ENCODE measurements at places on chromosomes 5 and 9.

- peak; percentile 40 for DNase-seq
These were observed 445.0 kb upstream of the PIK3R1 start for GRCh38 chr5:67770431-67771025.

DNA sequence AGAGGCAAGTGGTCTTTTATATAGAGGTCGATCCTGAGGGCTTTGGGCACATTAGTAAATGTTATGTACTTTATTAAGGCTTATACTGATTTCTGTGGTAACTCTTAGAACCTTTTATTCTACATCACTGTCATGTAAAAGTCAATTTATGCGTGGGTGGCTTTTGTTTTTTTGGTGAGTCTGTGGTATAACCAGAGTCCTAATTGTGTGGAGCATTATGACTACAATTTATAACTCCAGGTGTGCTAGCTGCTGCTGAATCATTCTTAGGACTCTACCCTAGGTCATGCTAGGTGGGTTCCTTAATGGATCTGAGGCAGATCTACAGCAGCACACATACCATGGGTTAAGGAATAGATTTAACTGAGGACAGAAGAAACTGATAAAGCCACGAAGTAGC lies 33.9 kb upstream of the KCNN2 start:
- no peak for DNase-seq

GRCh38 chr5:140881889-140882590 lies at the start of gene PCDHA13:
Gene PCDHA13, plus strand, starts transcription at chr5:140882124. Its CDS starts 145 bp downstream, at chr5:140882269.
- peak; percentile 7 for DNase-seq

DNA sequence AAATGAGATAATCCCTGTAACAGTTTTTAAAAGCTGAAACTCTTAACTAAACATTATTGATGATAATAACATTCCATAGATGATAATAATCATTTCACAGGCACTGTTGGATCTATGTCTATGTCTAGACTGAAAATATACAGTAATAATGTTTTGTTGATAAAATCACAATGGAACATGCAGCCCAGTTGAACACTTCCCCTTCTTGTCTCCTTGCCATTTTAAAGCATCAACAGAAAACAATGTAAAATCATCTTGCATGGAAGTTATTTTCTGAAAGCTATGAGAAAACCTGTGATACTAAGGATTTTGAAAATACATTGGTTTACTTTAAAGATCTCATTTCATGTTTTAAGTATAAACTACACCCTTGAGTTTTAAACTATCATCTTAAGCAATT lies 1.9 kb downstream of the GAPT start:
- DNase-seq, result no peak

DNA sequence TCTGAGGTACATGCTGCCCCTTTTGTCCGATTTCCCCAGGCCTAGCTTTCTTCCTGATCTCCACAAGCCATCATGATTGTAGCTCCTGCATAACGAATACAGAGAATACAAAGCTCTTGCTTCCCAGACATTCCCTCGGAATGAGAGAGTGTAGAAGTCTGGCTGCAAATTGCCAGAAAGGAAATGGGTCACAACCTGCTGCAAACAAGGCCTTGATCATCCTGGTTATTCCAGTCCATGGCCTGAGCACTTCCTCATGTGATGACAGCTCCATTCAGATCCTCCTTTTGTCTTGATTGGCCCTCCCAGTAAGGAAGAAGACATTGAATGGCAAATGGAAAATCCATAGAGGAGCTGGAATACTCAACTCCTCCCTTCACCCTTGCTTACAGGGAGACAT lies 136.0 kb upstream of the ADRA1B start:
- peak; percentile 46 for DNase-seq

- DNase-seq, result no peak
These were observed 587.8 kb downstream of the PSAT1 start for GRCh38 chr9:78884611-78885150.

GRCh38 chr9:26210338-26210851 lies 532.2 kb upstream of the TUSC1 start:
- DNase-seq, result no peak

GRCh38 chr9:121997791-121998190 lies 95.3 kb downstream of the TTLL11 start:
- DNase-seq, result peak; percentile 61

GRCh38 chr5:125154301-125155110 lies 408.1 kb upstream of the ZNF608 start:
- peak; percentile 8 for DNase-seq

- DNase-seq, result no peak
These were observed 30.1 kb upstream of the SIL1 start for GRCh38 chr5:139228201-139228803.

- DNase-seq, result peak; percentile 65
These were observed 9.9 kb upstream of the CXXC5 start for GRCh38 chr5:139638090-139638735.

GRCh38 chr9:13377171-13377925 lies 97.9 kb upstream of the MPDZ start:
- no peak for DNase-seq

DNA sequence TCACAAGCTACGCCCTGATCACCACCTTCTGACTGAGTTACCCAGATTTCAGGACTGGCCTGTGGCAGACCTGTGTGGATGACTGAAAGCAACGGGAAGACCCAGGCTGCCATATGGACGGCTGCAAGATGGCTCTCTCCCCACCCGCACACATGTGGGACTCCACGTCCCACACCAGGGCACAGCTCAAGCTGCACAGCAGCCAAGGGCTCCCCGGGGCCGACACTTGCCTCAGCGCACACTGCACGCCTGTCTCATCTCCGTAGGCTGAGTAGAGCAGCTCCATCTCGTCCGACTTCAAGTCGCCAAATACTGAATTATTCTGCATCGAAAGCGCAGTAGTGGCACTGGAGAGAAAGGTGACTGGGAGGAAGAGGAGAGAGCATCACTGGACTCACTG lies 14.5 kb downstream of the BRD9 start:
- no peak for DNase-seq

GRCh38 chr5:112062181-112062580 lies 305.2 kb upstream of the NREP start:
- no peak for DNase-seq

DNA sequence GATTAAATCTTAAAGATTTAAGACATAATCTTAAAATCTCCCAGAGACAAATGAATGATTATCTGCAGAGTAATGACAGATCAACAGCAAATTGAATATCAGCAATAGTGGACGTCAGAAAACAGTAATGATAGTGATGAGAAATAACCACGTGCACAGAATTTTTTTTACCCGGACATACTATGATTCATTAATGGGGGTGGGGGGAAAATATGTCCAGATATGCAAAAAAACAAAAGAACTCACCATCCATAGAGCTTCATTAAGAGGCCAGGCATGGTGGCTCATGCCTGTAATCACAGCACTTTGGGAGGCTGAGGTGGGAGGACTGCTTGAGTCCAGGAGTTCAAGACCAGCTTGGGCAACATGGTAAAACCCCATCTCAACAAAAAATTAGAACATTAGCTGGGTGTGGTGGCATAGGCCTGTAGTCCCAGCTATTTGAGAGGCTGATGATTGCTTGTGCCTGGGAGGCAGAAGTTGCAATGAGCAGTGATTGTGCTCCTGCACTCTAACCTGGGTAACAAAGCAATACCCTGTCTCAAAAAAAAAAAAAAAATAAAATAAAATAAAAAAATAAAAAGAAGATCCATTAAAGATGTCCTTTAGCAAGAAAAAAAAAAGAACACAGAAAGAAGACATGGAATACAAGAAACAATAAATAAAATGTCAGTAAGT lies 30.9 kb upstream of the SHOC1 start:
- DNase-seq, result peak; percentile 62

- DNase-seq, result no peak
These were observed 33.3 kb downstream of the DMRT2 start for GRCh38 chr9:1083325-1083913.

- no peak for DNase-seq
These were observed 804 bp downstream of the ARSI start for GRCh38 chr5:150301901-150302300.

- no peak for DNase-seq
These were observed 37.6 kb upstream of the KCNMB1 start for GRCh38 chr5:170426786-170427185.

DNA sequence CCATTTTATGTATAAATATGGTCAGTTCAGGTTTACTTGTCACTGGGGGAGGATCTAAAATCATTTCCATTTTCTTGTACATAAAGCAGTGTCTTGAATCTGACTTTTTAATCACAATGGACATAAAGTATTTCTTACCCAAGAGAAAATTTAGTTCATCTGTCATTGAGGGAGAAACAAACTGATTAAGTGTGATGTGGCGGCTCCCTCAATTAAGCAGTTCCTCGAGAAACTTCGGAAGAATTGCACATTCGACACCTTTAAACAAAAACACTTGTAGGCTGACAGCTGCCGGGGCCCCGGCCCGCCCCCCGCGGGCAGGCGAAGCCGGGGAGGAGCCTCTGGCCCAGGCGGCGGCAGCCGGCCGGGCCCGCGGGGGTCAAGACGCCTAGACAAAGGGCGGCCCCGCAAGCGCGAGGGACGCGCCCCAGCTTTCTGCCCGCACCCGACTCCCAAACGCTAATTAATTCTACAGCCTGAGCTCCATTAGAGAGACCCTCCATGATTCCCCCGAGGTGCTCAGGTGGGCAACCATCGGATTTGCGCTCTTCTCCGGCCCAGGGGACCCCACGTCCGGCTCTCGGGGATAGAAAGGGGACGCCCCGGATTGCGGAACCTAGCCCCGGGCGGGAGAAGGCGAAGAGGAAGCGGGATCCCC lies 750 bp downstream of the TRIM36 start:
- no peak for DNase-seq

- DNase-seq, result no peak
These were observed 2.4 kb downstream of the DCAF12 start for GRCh38 chr9:34124099-34124498.

GRCh38 chr5:176365351-176366231 lies at the start of gene ARL10:
Gene ARL10, plus strand, starts transcription at chr5:176365487. Its CDS starts 77 bp downstream, at chr5:176365564.
- peak; percentile 27 for DNase-seq

DNA sequence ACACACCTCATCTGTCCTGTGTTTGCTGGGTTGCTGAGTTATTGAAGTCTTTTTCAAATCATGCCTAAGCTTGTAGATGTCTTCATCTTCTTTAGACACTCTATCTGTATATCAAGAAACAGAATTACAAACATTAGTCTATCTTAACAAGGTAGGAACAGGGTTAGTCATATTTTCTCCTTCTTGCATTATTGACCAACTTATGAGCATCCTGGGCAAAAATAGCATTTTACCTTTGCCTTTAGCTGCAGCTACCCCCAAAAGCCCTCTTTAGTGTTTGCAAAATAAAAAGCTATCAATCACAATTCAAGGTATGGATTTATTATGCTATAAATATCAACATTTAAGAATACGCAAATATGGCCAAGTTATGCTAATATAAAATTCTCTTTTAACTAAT lies 3.4 kb downstream of the PLK2 start:
- DNase-seq, result no peak

- peak; percentile 72 for DNase-seq
These were observed 11.1 kb downstream of the TTC39B start for GRCh38 chr9:15295761-15296405.

GRCh38 chr5:142255831-142256230 lies 69.0 kb downstream of the SPRY4 start:
- no peak for DNase-seq

GRCh38 chr5:151718646-151719045 lies 31.9 kb upstream of the SPARC start:
- peak; percentile 50 for DNase-seq

- DNase-seq, result no peak
These were observed 38.4 kb upstream of the RNF130 start for GRCh38 chr5:180109920-180110319.

DNA sequence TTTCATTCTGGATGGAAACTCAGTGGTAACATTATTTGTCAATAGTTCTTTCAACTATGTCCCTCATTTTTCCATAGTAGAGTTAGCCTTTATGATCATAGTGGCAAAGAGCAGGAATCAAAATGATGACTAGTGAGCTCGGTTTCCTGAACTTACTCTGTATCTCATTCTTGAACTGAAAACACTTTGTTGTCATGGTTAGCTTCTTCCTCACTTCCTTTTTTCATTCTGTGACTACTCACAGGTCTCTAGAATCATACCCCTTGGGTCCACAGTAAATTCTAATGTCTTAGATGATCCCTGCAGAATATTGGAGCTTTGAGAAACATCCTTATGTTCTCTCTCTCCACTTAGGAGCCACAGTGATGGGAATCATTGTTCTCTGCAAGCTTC lies 29.4 kb upstream of the RECK start:
- DNase-seq, result no peak

DNA sequence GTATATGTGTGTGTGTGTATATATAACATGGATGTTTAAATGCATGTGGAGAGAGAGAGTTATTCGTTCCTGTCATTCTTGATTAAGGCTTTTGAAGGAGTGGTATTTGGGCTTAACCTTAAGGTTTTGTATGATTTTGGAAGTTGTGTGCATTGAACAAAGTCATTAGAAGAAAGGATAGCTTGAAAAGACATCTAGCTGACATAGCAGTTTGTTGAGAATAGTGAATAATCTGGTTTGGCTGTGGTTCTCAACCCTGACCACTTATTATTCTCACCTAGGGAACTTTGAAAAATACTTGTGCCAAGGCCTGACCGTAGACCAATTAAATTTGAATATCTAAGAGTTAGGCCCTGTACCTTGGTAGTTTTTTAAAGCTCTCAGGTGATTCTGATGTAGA lies 141.1 kb upstream of the SH3GL2 start:
- no peak for DNase-seq

DNA sequence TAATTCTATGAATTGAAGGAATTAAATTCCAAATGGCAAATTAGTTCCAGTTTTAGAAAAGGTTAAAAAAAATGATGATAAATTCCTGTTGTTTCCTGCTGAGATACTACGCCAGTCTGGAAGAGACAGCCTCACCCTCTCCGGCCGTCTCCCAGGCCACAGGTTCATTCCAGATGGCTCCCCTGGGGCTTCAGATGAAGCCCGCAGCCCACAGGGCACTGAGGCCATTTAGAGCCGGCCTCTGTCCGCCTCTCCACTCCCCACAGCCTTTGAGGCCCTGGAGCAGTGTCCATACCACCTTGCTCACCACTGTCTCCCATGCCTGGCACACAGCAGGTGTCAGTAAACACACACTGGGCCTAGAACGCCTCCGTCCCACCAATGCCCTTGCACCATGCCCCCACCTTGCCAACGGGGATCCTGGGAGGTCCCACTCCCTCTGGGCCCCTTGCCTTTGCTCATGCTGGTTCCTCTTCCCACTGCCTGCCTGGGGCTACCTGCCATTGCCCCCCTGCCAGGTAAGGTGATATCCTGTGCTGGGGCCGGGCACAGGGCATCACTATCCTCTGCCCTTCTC lies 26.1 kb downstream of the GFPT2 start:
- no peak for DNase-seq

- DNase-seq, result peak; percentile 99
These were observed 389.1 kb downstream of the ENC1 start for GRCh38 chr5:74251141-74252035.

DNA sequence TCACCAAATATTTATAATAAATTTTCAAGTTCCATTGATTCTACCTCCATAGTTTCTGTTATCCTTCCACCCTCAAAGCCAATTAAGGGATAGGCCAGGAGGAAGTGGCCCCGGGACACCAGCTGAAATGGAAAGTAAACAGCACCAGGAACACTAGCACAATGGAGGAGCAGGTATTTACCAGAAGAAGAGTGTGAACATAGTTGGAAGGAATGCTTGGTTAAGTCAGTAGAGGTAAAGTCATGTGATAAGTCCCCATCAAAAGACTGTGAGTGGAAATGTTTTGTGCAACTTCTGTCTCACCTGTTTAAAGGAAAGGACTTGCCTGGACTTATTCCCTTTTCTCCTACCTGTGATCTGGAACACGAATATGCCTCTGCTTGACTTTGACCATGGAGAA lies 146.7 kb upstream of the RAI14 start:
- DNase-seq, result no peak

GRCh38 chr5:14753292-14753691 lies 88.8 kb downstream of the OTULIN start:
- peak; percentile 11 for DNase-seq

- no peak for DNase-seq
These were observed 64.5 kb downstream of the MCTP1 start for GRCh38 chr5:95220381-95220780.

- no peak for DNase-seq
These were observed 28.3 kb downstream of the LRSAM1 start for GRCh38 chr9:127479507-127480081.

All from fibroblast of pulmonary artery (primary cell).